GM12865 (cell line): ENCODE measurements at places on chromosomes 3 and 15.

- DNase-seq = no peak
Observed at GRCh38 chr3:133956353-133956752, 60.7 kb upstream of the RAB6B start.

GRCh38 chr3:16633948-16634347, 28.7 kb upstream of the DAZL start:
- peak; percentile 35 for DNase-seq

GRCh38 chr15:80455668-80456442, 51.7 kb downstream of the ARNT2 start:
- peak; percentile 80 for DNase-seq

GRCh38 chr3:179324270-179324754, 1.5 kb downstream of the ZNF639 start:
- DNase-seq = peak; percentile 55

DNA sequence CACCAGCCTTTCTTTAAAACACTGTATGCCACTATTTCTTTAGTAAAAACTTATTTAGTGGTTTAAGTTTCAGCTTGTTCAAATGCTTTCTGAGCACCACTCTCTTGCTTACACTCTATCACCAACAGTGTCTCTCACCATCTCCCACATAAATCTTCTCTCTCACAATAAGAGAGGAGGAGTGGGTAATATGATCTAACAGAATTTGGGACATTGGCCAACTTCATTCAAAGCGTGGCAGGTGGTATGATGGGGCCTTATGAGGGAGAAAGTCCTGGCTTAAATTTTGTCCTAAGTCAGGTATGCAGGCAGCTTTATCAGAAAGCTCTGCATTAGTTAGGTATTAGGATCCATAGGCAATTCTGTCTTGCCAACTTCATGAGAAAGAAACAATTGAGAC, 1132.5 kb downstream of the TUSC7 start:
- DNase-seq = no peak

- no peak for DNase-seq
Observed at GRCh38 chr15:63071288-63071909, 28.9 kb downstream of the TPM1 start.

GRCh38 chr3:16140116-16140893, 34.2 kb upstream of the GALNT15 start:
- DNase-seq = no peak

- no peak for DNase-seq
Observed at GRCh38 chr3:127289706-127290575, 2.1 kb upstream of the PRR20G start.

DNA sequence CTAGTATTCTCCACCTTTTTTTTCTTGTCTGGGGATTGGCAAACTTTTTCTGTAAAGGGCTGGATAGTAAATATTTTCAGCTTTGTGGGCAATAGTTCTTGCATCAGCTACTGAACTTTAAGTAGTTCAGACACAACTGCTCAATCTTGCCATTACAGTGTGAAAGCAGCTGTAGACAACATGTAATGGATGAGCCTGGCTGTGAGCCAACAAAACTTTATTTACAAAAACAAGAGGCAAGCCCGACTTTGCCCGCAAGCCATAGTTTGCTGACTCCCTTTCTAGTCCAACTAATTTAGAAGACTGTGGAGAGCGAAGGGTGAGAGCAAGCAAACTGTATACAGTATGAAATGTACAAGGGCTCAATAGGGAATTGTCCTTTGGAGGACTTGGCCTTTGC, 6.2 kb downstream of the FRMD4B start:
- no peak for DNase-seq

DNA sequence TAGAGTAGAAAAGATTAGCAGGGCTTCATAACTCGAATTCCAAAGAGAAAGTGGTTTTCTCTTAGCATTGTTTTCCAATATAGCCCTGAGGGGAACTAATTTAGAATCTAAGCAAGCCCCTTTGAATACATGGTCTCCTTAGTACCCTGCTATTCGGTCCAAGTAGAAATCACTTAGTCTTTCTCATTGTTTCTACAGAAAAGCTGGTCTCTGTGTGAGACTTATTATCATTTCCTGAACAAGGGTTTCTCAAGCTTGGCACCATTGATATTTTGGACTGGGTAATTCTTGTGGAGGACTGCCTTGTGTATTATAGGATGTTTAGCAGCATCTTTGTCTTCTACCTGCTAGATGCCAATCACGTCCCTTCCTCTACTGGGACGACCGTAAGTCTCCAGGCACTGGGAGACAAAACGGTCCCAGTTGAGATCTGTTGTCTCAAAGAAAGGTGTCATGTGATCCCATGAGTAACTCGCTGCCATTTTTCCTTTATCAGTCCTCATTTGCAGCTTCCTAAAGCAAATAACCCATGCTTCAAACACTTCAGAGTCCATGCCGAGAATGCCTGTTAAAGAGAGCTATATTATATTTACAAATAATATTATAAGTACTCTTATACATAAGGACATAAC, 230.7 kb upstream of the SLCO3A1 start:
- DNase-seq = no peak

DNA sequence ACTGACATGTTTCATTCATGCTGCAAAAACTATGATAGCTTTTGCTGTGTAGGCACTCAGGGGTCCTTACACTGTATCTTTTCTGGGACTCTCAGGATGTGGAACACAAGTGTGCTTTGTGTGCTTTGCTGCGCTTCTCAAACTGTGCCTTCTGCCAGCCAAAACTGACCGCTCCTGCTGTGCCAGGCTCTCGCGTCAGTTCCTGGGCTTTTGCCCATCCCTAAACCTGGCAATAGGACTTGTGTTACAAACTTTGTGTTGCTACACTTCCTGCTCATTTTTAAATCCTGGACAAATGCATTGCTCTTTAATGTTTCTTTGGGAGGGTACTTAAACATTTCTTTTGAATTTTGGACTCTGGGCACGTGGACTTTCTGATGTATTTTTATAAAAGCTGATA, 60.3 kb downstream of the DIPK2A start:
- DNase-seq = no peak

DNA sequence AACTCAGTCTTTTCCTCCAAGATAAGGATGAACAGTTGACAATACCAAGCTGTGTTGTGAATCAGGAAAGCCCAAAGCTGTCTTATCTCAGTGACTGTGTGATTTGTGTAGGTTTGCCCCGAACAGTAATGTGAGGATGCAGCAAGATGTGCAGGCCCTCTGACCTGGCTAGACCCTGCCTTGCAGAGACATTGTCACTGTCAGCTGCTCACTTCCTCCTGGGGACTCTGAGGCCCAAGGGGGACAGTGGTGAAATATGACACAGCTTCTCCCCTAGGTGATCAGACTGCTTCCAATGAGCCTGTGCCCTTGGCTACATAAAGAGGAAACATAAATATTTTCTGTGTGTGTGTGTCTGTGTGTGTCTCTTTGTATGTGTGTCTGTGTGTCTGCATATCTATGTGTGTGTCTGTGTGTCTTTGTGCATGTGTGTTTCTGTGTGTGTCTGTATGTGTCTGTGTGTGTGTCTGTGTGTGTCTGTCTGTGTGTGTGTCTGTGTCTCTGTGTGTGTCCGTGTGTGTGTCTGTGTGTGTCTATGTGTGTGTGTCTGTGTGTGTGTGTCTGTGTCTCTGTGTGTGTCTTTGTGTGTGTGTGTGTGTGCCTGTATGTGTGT, 21.7 kb downstream of the LRRK1 start:
- DNase-seq = peak; percentile 83

GRCh38 chr3:197578376-197578775, 22.6 kb upstream of the BDH1 start:
- no peak for DNase-seq

- DNase-seq = no peak
Observed at GRCh38 chr15:31311735-31312619, 14.7 kb upstream of the KLF13 start.

GRCh38 chr15:52224211-52224610, 33.0 kb upstream of the GNB5 start:
- no peak for DNase-seq
